ENCODE measurements at places on chromosomes 12 and 14.

DNA sequence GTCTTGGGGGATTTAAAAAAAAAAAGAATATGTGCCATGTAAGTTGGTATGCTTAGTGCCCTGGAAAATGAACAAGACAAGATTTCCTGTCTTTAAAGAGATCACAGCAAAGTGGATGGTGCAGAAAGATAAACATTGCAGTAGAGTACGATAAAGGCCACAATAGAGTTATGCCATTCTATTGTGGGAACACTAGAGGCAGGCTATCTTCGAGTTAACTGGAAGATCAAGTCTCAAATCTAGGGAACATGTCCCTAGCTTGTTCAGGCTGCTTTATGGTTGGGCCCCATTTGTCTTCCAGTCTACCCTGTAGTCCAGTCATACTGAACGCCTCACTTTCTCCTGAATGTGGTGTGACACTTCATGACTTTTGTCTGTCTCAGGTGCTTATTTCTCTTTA lies 18.7 kb upstream of the CCT2 start:
- no peak for DNase-seq

- no peak for DNase-seq
Measured at GRCh38 chr12:131833896-131834641, 5.9 kb downstream of the MMP17 start.

DNA sequence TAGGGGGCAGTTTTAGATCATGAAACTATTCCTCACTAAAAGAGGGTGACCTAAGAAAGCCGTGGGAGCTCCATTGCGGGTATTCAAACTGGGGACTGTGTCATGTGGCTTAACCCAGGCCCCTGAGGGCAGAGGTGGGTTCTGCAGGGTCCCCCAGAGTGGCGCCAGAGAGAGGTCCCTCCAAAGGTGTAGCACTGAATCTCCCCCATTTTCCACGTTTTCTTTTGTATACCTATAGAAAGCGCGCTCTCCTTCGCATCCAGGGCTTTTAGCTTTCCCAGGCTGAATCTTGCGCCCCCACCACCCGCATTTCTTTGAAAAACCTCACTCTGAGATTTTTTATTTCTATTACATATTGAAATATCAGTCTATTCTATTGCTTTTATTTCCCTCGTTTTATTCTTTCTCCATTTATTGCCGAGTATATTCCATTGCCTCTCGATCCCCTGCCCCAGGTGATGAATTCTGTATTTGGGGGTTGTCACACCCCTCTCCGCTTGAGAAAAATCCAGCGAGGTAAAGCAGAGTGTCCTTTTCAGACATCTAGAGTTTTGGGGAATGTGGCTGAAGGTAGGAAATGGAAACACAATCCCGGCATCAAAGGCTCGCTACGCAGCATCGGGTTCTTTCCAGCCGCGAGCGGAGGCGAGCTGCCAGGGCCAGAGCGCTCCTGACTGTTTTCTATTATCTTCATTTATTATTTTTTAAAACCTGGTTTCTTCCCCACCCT lies 870 bp upstream of the HOXC13 start:
- no peak for DNase-seq

- no peak for DNase-seq
Measured at GRCh38 chr14:76023757-76024156, 38.2 kb downstream of the IFT43 start.

- DNase-seq: peak; percentile 90
Measured at GRCh38 chr12:124913474-124914391, 717 bp downstream of the UBC start.

All from stimulated activated CD4-positive, alpha-beta T cell treated with anti-CD3 and anti-CD28 coated beads, Interleukin-12 subunit alpha, Interleukin-12 subunit beta, amount 100 ng/mL, for 24 hours (primary cell).